ENCODE measurements at places on chromosomes 2 and 18.
A peak's percentile ranks its signal among the peaks of the same experiment; 100 is the strongest.

DNA sequence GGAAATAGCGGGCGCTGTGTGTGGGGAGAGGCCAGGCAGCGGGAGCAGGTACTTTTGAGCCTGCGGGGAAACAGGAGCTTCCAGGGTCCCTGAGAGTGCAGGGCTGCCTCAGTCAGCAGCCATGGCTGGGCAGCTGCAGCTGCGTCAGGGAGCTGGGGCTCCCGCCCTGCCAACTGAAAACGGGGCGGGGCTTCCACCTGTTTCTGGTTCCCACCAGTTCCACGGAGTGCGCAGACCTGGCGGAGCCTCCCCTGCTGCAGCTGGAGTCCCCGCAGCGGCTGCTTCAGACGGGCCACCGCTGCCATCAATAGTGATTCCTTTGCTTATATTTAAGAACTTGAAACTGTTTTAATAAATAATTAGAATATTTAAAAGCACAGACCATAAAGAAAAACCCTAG lies 30.6 kb upstream of the RPRM start:
- no peak for DNase-seq

DNA sequence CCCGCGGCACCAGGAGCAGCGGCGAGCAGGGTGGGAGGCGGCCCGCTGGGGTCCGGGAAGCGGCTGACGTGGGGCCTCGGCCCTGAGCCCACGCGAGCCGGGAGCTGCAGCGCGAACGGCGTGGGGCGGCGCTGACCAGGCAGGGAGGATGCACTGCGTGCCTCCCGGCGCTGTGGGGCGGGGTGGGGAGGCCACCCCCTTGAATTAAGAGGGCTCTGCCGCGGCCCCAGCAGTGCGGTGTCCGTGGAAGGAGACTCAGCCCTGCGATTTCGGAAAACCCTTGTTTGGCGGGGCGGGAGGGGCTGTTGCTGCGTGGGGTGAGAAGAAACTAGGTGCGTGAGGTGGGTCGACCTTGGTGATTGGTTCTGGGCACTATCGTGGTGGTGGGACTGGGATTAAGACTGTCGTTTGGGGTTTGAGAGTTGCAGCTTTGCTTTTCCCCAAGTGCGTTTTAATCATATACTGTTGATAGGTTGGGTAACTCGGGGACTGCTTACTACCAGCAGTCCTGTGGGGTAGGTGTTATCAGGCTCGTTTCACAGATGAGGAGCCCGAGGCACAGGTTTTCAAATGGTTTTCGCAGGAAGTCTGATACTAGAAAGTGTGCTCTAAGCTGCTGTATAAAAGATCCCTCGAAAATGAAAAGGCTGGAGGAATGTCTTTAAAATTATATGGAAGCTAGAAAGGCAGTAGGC lies 722 bp downstream of the ACSL3 start:
- DNase-seq, result peak; percentile 8

DNA sequence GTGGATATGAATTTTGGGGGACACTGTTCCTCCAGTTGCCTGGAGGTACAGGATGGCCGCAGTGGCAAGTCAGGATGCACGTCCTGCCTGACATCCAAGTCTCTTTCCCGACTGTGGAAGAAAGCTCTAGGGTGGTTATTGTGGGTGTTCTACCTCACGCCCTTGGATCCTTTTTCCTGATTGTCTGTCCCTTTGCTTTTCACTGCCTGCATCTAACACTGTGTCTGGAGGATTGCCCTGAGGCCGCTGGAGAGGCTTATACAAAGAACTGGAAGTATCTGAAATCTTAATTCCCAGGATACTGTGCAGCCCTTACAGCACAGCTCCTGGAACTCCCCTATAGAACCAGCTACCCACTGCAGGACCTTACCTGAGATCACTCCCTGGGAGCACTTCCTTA lies 250.5 kb downstream of the TFCP2L1 start:
- no peak for DNase-seq

- DNase-seq, result no peak
Observed at GRCh38 chr18:8825273-8825672, 119.9 kb downstream of the MTCL1 start.

- DNase-seq, result no peak
Observed at GRCh38 chr18:12766986-12767433, 64.2 kb downstream of the PSMG2 start.

DNA sequence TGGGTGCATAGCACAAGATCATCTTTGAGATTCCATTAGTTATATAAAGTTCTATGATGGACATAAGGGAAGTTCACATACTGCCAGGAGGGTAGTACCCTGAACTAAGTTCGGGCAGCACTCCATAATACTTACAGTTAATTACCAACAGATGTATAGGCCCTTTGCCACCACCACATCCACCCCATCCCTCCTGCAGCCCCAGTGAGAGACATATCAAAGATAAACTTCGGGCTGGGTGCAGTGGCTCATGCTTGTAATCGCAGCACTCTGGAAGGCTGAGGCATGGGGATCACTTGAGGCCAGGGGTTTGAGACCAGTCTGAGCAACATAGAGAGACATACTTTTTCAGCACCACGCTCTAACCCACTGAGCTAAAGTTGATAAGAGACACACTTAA lies 46.4 kb upstream of the NPAS2 start:
- DNase-seq, result no peak

Data from stimulated activated CD4-positive, alpha-beta T cell treated with anti-CD3 and anti-CD28 coated beads, Interleukin-12 subunit alpha, Interleukin-12 subunit beta, amount 100 ng/mL, for 48 hours (primary cell).